ENCODE measurements at places on chromosomes 13 and 19.

DNA sequence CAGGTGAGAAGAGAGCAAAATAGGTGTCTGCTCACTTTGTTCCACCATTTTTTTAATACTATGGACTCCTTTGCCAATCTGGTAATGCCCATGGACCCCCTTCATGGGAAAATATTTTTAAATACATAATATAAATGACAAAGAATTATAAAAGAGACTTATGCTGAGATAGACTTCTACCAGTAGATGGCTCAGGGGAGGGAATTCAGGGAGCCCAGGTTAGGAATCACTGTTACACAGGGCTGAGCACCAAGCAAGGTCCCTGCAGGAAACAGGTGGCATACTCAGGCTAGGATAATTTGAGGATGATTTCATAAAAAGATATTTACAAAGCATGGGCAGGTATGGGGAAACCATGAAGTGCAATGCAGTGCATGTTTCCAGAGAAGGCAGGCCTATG is 525.9 kb downstream of the FGF9 start:
- DNase-seq = no peak

DNA sequence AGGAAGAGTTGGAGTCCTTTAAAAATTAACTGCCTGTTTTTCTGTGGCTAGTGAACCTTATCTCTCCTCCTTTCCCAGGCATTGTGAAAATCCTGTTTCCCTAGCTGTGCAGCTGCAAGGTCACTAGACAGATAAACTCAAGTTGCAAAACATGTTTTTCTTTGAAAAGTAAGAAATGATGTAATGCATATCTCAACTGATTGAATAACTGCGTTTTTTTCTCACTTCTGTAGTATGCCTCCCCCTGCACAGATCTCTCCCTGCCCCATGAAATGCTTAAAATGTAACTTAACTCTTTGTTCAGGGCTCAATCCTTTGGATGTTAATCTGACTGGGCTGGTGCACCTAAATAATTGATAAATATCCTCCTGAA is 27.7 kb upstream of the CYSLTR2 start:
- DNase-seq = peak; percentile 87

- DNase-seq = peak; percentile 65
Observed at GRCh38 chr13:111337206-111337605, 16.8 kb downstream of the TEX29 start.

DNA sequence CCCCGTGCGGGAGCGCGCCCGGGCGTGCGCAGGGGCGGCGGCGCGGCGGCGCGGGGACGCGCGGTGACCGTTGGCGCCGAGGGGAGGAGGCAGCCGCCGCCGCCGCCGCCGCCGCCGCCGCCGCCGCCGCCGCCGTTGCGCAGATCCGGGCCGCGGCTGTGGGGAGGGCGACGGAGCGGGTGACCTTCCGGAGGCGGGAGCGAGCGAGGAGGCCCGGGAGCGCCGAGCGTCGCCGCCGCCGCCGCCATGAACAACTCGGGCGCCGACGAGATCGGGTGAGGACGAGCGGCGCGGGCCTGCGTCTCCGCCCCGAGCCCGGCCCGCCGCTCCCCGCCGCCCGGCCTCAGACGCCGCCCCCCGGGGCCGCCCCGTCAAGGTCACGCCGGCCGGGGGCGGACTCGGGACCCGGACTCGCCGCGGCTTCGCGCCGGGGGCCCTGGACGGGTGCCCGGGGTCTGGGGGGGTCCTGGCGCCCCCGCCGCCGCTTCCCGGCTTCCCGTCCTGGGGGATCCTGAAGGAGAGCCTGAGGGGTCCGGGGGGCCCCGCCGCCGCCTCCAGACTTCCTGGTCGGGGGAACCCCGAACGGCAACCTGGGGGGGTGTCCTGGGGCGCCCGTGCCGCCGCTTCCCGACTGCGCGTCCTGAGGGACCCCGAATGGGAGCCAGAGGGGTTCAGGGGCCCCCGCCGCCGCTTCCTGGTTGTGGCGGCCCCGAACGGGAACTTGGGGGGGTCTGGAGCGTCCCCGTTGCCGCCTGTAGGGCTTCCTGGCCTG is at the start of gene DAZAP1:
TSS of gene DAZAP1 (plus strand) at position 59 of the 772 bp plus-strand sequence. CDS start at position 247, 188 bp downstream.
- no peak for DNase-seq

- no peak for DNase-seq
Observed at GRCh38 chr19:8705742-8706141, 7.1 kb upstream of the ACTL9 start.

- no peak for DNase-seq
Observed at GRCh38 chr19:38565691-38566105, 52.1 kb downstream of the MAP4K1 start.

DNA sequence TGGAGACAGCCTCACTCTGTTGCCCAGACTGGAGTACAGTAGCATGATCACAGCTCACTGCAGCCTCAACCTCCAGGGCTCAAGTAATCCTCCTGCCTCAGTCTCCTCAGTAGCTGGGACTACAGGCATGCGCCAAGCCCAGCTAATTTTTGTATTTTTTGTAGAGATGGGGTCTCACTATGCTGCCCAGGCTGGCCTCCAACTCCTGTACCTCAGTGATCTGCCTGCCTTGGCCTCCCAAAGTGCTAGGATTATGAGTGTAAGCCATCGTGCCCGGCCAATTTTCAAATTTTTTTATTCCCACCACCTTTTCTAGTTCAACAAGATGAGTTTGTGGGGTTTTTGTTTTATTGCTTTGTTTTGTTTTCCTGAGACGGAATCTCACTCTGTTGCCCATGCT is 31.7 kb downstream of the XPO4 start:
- DNase-seq = no peak

GRCh38 chr19:49290517-49290916 is 34.5 kb downstream of the SLC6A16 start:
- DNase-seq = no peak
